AG10803 (cell line): ENCODE measurements at places on chromosomes 12 and 14.
A peak's percentile ranks its signal among the peaks of the same experiment; 100 is the strongest.

DNA sequence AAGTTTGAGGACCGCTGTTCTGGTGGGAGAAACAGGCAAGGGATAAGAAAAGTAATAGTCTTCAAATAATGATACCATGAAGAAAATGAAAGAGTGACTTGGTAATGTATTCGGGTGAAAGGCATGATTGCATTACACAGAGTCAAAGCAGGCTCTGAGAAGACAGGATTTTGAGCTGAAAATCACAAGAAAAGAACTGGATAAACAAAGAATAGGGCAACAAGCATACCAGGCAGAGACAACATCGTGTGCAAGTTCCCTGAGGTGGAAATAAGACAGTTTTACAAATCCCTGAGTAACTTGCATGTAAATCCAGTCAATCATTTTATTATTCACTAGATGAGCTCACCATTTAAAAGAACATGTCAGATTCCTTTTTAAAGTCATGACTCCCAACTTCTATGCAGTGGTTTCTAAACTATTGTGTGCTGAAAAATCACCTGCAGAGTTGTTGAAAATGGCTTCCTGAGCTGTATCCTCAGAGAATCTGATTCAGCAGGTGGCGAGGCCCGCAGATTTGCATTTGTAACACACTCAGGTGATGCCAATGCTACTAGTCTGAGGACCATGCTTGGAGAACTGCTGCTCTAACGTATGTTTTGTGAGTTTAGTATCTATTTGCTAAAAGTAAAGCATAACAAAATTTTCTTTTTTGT, 133.0 kb upstream of the ABCD2 start:
- DNase-seq, result no peak

- no peak for DNase-seq
Observed at GRCh38 chr14:106179761-106180160, 653.4 kb downstream of the TMEM121 start.

- DNase-seq, result peak; percentile 58
Observed at GRCh38 chr14:68800390-68800789, 7.5 kb upstream of the ZFP36L1 start.

DNA sequence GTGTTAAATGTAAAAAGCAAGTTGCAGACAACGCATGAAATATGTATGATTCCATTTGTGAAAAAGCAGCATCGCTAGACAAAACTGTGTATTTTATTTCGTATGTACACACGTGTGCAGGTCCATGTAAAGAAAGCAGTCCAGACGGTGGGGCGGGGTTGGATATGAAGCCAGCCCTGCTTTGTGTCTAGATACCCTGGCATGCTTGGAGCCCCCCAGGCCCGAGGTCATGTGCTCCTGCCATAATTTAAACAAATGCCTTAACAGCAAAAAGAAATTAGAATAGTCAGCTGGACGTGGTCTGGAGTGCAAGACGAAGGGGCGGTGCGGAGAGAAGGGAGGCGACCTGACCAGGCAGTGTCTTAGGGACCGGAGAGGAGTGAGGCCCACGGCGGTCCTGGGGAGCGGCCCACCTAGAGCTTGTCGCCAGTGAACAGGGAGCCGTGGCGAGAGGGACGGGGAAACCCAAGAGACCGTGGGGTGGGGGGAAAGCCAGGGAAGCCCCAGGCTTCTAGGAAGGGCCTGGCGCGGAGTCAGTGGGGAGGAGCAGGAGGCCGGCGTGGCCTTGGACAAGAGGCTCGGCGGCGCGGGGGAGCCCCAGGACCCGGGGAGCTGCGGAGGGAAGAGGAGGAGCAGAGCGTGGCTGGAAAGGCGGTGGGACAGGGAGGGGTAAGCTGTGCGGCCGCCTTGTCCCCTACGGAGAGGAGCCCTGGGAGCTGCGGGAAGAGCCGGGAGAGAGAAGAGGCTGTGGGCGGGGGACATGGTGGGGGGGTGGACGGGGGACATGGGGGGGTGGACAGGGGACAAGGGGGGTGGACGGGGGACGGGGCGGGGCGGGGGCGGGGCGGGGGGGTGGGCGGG, 118.5 kb upstream of the C14orf180 start:
- no peak for DNase-seq

- no peak for DNase-seq
Observed at GRCh38 chr12:2013527-2014223, 9.4 kb upstream of the DCP1B start.

DNA sequence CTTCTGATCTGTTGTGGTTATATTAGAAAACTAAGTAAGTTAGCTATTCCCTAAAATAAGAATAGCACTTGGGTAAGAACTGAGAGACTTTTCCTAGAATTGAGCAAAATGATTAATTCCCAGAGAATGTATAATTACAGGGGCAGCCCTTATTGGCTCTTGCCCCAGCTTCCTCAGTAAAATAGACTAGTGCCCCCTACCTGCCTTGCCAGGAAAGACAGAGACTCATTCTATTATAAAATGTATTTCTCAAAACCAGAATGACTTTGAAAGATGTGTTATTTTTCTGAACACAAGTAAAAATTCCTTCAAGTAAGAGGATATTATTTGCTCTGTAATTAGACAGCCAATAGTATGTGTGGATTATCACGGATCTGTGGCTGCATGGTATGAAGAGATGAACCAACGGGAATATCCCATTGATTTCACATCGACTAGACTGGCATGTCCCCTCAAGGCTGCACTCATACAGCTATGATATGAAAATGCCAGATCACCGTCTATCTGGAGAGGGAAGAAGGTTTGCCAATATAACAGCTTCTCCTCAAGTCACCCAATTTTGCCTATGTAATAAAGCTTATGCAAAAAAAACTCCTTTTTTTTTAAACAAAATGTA, 7.4 kb upstream of the GLRX5 start:
- DNase-seq, result peak; percentile 87

DNA sequence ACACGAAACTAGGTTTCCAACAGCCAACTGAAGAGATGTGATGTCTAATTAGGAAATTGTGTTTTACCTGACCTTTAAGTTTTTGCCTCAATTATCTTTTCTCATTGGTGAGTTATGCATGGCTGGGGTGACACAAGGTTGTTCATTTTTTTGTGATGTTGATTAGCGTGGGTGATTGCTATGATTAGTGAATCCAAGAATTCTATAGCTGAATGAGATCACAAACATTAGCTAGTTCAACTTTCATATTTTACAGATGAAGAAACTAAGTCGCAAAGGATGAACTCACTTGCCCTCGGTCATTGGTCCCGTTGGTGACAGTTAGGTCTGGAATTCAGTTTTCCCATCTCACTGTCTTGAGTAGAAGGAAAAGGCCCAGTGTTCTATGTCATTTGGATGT, 32.6 kb upstream of the LMNTD1 start:
- DNase-seq, result no peak

DNA sequence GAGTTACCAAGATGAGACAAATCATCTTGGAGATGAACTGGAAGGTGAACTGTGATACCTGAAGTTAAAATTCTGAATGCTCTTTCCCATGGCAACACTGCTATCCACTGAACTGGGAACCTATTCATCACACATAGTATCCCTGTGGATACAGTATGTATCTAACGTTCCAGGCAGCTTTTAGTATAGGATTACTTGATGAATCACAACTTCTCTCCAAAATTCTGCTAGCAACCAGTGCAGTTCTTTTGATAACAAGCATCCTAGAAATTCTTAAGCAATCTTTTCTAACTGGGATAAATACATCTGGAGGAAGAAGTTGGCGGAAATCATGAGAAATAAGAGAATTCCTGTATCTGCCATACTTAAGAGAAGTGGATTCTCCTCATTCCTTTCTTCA, 66.4 kb downstream of the PAWR start:
- DNase-seq, result peak; percentile 37

- DNase-seq, result peak; percentile 97
Observed at GRCh38 chr12:120257041-120257821, 8.3 kb downstream of the PXN start.

GRCh38 chr12:123532808-123533649, 490 bp downstream of the RILPL1 start:
- DNase-seq, result peak; percentile 40

DNA sequence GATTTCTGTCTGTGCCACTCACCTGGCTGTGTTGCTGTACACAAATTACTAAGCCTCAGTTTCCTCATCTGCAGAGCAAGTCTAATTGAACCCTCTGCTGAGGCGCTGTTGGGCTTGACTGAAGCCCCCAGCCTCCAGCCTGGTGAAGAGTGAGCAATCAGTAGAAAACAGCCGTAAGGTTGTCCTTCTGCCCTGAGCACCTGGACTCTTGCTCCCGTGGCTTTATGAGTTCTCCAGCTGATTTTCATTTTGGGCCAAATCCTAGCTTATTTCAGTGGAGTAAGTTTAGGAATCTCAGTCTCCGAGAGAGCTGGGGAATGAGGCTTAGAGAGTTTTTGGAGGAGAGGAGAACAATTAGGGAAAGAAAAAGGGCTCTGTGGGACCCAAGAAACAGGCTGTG, 133.9 kb upstream of the EVL start:
- no peak for DNase-seq

DNA sequence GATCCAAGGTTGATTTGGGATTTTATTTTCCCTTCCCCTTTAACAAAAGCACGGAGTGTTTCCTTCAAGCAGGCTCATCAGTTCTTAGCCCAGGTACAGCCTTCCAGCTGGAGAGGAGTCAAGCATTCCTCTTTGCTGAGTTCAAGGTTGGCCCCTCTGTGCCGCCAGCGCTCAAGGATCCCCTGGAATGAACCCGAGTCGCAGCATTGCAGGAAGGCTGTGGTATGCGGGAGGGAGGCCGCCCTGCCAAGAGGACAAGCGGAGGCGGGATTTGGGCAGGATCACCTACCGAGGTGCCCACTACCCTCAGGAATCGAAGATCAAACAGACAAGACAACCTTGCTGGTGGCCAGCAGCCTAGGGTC, 53.9 kb upstream of the NCOR2 start:
- peak; percentile 89 for DNase-seq

DNA sequence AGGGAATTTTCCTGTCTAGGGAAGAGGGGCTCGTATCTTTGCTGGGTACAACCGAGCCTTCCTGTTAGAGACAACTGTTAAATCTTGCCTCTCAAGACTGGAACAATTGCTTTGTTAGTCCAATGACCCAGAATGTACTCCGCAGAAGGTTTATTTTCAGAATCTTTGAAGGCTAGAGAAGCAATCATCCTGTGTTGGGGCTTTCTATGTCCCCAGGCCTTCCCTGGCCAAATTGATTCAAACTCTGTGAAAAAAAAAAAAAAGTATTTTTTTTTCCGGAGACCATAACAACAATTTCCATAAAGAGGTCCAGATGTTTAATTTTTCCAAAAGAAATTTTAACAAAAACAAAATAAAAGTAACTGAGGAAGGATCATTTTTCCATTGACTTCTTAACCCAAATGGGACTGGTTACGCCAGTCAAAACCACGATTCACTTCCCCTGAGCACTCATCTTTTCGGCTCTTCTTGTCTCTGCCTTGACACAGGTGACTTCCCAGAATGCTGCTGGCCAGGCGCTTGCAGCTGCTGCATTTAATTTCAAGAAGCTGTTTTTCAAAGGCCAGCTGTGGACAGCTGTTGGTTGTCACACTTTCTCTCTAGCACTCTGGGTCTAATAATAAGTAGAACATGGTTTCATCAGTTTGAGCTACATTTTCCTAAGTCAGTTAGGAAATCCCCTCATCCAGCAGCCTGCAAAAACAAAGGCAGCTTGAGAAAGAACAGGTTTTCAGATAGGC, 81.6 kb upstream of the MANSC4 start:
- DNase-seq, result peak; percentile 40

DNA sequence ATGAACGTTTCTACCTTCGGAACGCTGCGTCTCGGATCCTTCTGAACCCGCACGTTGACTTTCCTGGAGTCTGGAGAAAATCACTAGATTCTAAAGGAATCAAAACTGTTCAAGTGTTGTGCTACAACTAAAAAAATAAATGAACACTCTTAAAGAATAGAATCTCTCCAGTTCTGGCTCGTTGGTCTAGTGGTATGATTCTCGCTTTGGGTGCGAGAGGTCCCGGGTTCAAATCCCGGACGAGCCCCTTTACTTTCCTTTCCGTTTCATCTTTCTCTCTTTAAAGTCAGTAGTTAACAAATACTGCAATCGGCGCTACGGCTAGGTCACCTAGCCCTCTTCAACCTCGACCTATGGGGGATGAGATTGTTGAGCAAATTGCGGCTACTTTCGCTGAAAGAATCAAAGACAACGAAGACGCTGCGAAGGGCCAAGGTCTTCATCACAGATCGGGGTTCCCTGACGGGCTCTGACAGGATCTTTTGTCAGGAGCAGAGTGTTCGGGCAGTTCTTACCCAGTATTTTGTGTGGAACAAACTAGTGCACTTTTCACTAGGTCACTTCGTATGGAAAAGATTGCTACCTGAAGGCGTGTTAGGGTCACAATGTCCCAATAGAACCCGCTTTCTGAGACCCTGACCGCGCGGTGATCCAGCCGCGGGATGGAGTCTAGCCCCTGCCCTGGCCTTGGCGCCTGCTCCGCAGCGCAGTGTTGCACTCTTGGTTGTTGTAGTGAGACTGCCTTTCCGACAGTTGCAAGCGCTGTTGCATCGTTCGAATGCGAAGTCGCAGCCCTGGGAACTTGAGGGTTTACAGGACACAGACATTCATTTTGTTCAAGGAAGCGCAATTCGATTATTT, 8.4 kb downstream of the OR6S1 start:
- peak; percentile 83 for DNase-seq

- no peak for DNase-seq
Observed at GRCh38 chr12:44114906-44115305, 279.0 kb downstream of the TMEM117 start.

- DNase-seq, result peak; percentile 87
Observed at GRCh38 chr14:71591929-71592328, 340.3 kb upstream of the RGS6 start.

DNA sequence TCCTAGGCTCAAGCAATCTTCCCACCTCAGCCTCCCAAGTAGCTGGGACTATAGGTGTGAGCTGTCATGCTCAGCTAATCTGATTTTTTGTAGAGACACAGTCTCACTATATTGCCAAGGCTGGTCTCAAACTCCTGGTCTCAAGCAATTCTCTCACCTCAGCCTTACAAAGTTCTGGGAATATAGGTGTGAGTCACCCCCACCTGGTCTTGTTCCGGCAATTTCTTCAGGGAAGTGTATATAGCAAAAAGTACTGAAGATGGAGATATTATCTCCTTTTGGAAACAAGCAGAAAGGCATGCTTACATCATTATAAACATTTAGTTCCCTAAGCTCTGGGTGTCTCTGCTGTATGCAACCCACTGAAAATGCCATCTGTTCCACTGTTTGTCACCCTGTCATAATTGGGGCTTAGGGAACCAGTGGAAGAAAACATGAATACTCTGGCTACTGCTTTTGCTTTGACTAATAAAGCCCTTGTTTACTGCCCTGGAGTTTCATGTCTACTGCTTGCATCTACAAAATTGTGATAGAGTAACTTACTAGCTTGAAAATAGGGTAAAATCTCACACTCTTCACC, 940.2 kb downstream of the GALC start:
- no peak for DNase-seq

DNA sequence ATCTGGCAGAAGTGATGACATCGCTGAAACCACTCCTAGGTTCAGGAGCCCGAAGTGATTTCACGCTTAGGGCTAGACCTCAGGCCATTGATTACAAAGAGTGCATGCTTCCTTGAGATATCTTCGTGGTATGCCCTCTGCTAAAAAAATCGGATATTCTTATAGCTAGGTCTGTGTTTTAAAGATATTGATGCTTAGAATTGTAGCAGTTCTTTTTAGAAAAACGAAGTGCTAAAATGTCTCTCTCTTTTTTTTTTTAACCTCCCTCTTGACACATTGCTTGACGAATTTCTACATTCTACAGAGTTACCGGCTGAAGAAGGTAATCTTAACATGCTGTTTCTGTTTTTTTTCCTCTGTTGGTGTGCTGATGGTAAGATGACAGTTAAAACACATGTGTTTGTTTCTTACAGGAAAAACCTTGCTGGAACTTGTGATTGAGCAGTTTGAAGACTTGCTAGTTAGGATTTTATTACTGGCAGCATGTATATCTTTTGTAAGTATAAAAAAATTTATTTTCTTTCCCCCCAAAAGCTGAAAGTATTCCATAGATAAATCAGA, 1.3 kb downstream of the ATP2A2 start:
- peak; percentile 74 for DNase-seq

- DNase-seq, result peak; percentile 22
Observed at GRCh38 chr14:100649173-100649519, 61.9 kb upstream of the BEGAIN start.
